Umbilical cord (tissue), 2 donors: ENCODE measurements at places on chromosomes 12 and 14.

GRCh38 chr12:25135531-25136154 lies 59.3 kb downstream of the DNAI7 start:
- no peak for DNase-seq

DNA sequence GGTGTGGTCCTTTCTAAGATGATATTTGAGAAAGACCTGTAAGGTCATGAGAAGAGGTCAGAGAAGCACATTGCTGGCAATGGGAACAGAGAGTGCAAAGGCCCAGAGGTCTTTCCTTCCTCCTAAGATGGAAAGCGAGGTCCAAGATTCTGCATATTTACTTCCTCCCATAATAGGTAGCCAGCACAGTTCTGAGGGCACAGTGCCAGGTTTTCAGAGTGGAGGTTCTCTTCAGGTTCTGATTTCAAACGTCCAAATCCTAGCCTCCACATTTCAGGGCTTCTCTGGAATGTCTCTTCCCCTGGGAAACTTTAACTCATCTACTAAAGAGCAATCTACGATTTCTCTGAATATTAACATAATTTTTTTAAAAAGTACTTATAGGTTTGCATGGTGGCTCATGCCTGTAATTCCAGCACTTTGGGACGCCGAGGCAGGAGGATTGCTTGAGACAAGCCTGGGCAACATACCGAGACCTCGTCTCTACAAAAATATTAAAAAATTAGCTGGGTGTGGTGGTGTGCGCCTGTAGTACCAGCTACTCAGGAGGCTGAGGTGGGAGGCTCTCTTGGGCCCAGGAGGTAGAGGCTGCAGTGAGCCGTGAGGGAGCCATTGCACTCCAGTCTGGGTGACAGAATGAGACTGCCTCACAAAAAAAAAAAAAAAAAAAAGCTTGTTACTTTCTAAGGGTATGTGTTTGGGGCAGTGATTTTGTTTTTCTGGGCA lies 526 bp upstream of the MRPL42 start:
- no peak for DNase-seq

DNA sequence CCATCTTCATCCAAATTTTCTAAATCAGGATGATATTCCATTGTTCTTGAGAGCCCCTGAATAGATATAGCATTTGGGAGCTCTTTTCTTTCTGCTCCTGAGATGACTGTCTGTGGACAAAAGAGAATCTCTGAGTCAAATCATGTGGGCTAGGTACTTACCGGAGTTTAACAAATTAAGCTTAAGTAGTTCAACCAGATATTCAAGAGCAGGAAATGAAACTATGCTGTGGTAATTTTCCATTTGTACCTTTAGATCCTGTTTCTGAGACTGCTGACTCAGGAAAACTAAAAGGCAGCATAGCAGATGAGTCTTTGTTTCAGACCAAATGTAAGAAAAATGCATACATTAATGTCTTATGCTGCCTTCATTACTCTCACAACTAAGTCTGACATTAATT lies at the start of gene CLEC7A:
CLEC7A (minus strand) TSS at position 158 of the 400 bp plus-strand sequence; CDS start at position 41, 117 bp downstream.
- DNase-seq: peak; percentile 66

GRCh38 chr14:78959674-78960264 lies 789.6 kb downstream of the NRXN3 start:
- peak; percentile 90 for DNase-seq

DNA sequence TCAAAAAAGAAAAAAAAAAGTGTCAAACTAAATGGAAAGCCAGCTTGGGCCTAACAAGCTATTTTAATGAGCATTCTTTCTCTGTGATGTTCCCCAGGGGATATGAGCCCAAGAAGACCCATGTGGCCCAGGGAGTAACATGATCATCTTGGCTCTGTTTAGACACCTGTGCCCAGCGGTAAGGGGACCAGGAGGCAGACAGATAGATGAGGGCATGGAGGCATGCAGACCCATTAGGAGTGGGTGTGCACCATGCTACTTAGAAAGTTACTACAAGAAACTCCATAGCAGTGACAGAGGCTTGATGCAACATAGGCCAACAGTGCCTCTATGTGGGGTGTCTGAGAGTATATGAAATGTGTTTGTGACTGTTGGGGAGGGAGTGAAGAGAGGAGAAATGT lies 3.1 kb upstream of the CREBL2 start:
- peak; percentile 22 for DNase-seq

DNA sequence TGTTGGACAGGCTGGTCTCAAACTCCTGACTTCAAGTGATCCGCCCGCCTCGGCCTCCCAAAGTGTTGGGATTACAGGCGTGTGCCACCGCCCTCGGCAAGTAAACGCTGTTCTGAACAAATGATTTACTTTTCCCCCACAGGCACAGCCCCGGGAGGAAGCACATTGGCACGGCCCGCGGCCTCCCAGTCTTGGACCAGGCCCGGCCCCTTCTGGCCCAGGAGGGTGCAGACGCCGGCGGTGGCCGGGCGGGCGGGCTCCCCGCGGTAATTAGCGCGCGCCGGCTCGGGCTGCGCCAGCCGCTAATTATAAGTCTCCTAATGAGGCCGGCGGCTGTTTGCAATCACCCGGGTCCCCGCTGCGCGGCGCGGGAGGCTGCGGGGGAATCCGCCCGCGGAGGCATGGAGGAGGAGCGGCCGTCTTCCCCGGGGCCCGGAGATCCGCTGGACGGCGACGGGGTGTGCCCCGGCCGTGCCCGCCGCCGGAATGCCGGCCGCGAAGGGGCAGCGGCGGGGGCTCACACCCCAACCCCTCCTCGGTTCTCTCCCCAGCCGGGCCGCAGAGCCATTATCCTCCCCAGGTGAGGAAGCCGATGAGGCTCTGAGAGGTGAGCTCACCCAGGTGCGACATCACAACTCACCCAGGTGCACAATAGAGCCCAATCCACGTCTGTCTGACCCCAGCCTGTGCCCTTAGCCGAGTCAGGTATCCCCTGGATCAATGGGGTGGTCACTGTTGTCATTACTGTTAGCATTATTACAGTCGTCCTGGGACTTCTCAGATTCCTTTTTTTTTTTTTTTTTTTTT lies 3.3 kb upstream of the POP5 start:
- no peak for DNase-seq

DNA sequence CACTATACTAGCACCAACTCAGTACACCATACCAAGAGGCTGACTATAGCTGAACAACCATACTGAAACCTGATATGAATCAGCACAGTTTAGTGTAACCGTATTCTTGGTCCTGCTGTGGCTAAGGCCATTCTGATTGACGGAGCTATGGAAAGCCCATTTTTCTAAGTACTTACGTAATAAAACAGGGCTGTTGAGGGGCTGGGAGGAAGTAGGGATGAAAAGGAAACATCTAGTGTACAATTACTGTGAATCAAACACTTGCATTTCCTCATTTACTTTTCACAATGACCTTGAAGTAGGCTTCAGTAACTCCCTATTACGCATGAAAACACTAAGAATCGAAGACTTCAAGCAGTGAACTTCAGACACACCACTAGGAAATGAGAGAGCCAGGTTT lies 198.2 kb downstream of the BTG1 start:
- DNase-seq: no peak

DNA sequence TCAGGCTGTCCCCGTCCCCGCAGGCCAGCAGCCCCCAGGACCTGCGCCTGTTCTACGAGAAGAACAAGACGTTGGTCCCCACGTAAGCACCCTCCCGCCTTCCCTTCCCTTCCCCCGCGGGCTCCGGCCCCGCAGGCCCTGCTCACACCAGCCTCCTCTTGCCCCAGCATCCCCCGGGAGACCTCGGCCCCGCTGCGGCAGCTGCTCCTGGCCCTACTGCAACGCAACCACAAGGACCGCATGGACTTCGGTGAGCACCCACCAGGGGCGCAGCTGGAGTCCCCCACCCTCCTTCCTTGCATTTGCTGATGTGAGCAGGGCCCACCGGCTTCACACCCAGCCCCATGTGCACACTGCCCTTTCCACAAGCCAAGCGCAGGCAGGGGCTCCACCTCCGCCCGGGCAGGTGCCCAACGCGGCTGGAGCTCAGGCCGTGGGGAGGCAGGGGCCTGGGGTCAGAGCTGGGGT lies 15.4 kb downstream of the ULK1 start:
- no peak for DNase-seq

GRCh38 chr12:19484738-19485137 lies 45.4 kb downstream of the AEBP2 start:
- DNase-seq: no peak

DNA sequence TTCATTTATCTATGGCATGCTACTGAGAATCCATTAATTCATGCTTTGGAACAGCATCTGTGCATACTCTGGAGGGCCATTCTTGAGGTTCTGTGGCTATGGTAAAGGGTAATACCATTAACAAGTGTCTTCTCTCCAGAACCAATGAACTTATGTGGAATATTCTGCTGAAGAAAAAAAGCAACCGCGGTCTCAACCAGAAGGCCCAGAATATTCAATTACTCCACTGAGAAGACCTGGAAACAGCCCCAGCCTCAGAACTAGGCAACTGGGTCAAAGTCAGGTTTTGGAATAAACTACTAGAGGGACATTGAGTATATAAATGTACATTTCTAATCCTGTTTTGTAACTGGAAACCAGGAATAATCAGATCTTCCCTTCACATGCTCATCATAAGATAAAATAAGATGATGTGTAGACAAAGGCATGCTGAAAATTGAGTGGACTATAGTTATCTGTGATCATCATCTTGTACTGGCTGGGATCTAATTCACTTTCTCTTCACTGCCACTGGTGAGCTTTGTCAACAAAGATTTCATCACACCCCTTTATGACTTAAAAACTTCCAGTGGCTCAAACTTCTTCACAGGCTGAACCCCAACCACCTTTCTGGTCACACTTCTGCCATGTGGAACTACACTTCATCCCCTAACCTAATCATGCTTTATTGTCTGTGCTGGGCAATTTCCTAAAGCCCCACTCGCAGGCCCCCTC lies 6.0 kb downstream of the SPTB start:
- no peak for DNase-seq

GRCh38 chr14:72483311-72483710 lies 410.6 kb downstream of the DPF3 start:
- no peak for DNase-seq

GRCh38 chr12:34354239-34355200 lies 332.2 kb downstream of the ALG10 start:
- DNase-seq: no peak

DNA sequence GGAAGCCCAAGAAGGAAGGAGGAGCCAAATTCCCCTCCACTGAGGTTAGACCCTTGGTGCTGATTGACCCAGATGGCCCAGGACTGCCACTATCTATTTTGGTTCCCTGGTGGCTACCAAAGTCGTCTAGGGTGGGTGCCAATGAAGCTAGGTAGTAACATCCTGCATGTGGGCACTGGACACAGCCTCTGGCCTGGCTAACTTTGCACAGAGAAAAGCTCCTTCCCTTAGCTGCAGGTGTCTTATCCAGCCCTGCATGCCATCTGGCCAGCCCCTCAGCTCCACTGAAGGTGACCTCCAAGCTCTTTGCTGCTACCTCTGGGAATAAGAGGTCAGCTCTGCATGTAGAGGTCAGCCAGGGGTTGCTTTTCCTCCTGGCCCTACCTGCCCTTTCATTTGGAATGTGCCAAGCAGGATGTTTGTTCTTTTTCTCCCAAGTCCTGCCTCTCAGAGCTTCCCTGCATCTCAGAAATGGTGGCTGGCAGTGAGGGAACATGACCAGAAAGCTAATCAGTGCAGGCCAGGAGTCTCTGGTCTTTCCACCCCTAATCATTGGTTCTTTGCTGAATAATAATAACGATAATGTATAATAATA lies 34.0 kb downstream of the JDP2 start:
- no peak for DNase-seq

DNA sequence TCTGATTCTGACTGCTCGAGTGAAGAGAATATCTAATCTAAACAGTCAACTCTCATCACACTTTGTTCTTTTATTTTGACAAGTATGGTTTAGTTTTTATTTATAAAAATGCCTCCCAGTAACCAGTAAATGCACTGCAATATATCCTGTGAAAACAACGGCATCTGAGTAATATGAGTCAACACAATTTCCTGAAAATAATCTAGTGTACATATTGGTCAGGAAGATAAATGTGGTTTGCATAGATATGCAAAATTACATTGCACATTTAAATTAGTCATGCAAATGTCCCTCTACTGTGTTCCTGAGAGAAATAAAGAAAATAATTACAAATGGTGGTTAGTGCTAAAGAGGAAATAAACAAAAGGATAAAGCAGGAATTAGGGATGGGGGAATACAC lies 1190.7 kb upstream of the SEL1L start:
- DNase-seq: no peak

GRCh38 chr12:3697311-3697870 lies 55.5 kb downstream of the CRACR2A start:
- DNase-seq: no peak

DNA sequence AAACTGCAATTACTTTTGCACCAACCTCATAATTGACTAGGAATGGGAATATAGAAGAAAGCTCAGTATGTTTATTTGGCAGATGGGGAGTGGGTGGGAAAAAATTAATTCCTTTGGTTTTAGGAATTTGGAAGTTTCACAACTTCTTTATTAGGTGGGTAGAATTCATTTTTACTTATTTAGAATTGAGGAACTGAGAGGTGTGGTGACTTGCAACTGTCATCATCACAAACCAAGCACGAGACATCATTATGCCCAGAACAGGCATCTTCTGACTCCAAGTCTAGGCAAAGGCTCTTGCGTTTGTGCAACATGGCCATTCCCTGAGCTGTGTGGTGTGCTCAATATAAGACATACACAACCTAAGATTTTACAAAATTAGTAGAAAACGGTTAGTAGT lies 380.0 kb downstream of the ATP23 start:
- DNase-seq: no peak

DNA sequence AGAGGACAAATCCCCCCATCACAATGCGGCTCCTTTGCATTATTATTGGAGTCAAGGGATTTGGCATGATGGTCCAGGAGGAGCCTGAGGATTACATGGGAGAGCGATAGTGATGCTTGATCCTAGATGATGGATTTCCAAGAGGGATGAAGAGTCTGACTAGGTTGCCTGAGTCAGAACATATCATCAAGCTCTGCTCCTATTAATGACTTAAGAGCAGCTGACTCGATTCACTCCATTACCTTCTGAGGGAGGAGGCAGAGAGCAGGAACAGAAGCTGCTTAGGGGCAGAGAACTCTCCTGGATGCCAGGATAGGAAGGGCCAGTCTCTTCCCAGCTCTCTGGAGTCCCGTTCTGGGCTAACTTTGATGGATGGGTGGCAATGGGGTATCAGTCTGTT lies 54.0 kb upstream of the CISTR start:
- no peak for DNase-seq

DNA sequence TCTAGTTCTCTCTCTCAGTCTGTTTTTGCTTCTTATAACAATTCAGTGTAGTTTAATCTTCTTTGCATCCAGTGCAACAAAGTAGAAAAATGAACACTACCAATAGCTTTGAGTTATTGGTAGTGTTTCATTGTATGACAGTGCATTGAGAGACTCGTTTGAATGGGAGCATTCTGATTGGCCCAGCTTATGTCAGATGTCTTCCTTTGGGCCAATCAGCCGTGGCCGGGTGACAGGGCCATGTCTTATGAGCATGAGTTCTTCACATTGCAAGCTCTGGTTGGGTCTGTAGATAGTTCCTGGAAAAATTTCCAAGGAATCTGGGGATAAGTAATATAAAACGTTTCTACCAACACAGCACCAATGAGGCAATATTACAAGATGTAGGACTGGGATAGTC lies 36.5 kb downstream of the GYS2 start:
- no peak for DNase-seq

GRCh38 chr12:8032242-8033152 lies at the start of gene FOXJ2:
Gene FOXJ2 (plus strand): TSS chr12:8032716. CDS start chr12:8039833, 7,117 bp downstream.
- peak; percentile 86 for DNase-seq
